Activated T-helper 2 cell treated with anti-CD3 and anti-CD28 coated beads, Interferon-gamma antibody, Interleukin-2, Interleukin-4, amounts not matched to agents 10 μg/mL and 5 μg/mL and 100 μg/mL, durations not matched to agents 14 hours and 24 hours and 36 hours (primary cell): ENCODE measurements at places on chromosomes 12 and 14.

GRCh38 chr12:57735952-57736740 lies 2.4 kb downstream of the AGAP2 start:
- DNase-seq = no peak

DNA sequence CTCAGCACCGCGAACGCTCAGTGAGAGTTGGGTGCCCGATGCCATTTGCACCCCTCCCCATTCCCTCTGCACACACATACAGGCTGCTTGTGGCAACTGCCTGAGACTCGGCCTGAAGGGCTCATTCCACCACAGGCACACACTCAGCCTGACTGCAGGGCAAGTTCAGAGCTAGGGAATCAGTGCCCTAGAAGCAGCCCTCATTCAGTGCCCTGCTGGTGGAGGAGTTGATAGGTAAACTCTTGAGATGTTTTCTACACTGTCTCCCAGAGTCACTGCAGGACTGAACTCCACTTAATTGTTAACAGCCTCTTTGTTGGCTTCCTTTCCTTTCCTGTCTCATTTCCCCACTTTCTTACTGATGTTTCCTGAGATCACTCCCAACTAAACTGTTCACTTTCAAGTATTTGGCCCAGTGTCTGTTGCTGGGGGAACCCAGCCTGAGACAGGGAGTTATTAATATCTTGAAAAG lies 16.9 kb downstream of the PPP1R36 start:
- DNase-seq = no peak

DNA sequence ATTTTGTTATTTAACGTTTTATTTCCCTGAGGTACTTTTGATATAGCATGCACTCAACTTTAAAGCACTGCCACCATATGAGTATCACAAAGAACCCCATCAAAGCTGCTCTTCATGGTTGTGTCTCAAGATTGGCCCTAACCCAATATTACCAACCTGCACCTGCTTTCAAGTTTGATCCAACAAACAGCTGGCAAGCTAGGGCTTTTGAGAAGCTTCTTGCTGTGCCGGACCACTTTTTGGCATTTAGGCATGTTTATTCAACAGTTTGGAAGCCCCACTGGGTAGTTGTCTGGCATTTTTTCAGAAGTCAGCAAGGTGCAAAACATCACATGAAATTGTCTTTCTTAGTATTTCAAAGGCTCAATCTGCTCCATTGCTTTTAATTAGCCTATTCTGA lies 137.2 kb upstream of the PLEKHA5 start:
- DNase-seq = no peak

- DNase-seq = no peak
Measured at GRCh38 chr14:95961481-95961880, 77.7 kb upstream of the C14orf132 start.

- DNase-seq = no peak
Measured at GRCh38 chr14:71711125-71711524, 221.1 kb upstream of the RGS6 start.

DNA sequence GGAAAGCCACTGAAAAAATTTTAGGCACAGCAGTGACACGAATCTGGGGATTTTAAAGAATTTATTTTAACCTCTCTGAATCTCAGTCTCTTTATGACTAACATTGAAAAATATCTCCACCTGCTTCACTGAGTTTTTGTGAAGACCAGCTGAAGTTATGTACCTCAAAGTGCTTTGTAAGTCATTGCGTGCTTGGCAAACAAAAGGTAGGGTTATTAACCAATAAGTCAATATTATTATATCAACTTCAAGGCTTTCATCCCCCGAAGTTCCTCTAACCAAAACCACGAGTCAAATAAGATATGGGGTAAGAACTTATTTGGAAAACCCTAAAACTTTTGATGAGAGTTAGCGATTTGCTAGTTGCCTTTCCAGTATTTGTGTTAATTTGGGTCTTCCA lies 62.3 kb downstream of the HSPB8 start:
- DNase-seq = no peak
